Urinary bladder (tissue), 4 donors: ENCODE measurements at places on chromosomes 1 and 21. TPM values are rescaled to one million over a fixed set of nuclear protein-coding genes. Genes with fewer than 3 reads are reported as not detected.

DNA sequence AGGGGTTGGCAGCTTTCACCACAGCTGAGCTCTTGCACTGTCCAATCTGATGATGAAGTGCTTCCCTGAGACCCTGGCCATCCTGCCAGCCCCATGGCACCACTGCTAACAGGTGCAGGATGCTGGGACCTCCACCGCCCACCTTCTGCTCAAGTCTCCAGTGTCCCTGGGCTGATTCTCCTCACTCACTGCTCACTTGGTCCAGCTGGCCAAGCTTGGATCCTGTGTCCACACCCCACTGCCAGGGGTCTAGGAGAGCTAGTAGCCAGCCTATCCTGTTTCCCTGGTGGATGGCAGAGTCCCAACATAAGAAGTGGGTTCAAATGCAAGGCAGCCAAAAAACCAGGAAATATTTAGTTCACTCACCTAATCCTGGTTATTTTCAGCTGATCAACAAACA, 217.2 kb upstream of the IRF2BP2 start:
- no peak for DNase-seq

DNA sequence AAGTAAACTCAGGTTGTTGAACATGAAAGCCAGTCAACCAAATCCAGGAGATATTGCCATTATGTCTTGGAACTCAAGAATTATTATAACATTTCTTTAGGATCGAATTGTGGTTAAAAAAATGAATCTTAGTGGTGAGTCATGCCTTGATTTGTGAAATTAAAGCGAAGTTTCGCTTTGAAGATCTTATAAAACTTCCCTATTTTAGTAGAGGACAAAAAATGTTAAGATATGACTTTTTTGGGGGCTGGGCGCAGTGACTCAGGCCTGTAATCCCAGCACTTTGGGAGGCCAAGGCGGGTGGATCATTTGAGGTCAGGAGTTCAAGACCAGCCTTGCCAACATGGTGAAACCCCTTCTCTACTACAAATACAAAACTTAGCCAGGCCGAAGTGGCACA, 39.5 kb upstream of the PTBP2 start:
- DNase-seq = no peak

- DNase-seq = no peak
Measured at GRCh38 chr1:52542085-52542688, 10.7 kb downstream of the TUT4 start.

The CRYBG2 gene
- 1.5 TPM for total RNA-seq

DNA sequence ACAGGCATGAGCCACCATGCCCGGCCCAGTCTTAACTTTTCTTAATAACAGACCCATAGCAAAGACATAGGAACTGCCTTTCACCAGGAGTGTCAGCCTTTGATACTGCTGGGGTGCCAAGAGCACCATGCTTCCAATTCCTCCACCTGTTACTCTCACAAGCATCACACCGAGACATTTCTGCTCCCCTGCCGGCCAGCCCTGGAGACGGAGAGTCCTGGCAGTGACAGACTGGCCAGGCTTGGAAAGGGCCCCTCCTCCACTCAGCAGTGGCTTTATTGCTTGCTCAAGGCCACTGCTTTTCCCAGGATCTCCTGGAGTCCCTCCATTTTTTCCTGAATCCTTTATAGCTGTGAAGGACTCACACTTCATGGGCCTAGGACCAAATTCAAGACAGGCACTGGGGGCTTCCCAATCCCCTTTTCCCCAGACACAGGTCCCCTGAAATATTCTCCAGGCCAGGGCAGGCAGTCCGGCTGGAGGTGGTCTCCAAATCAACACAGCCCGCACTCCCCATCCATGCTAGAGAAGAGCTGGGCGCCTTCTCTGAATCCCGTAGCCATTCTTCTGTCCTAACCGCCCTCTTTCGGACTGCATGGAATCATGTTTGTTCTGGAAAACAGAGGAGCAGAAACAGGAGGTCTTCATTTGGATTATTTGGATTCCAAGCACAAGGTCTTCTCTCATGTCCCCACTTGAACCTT, 25.5 kb upstream of the PTPRF start:
- no peak for DNase-seq

- DNase-seq = no peak
Measured at GRCh38 chr1:12601700-12602658, 16.0 kb downstream of the DHRS3 start.

DNA sequence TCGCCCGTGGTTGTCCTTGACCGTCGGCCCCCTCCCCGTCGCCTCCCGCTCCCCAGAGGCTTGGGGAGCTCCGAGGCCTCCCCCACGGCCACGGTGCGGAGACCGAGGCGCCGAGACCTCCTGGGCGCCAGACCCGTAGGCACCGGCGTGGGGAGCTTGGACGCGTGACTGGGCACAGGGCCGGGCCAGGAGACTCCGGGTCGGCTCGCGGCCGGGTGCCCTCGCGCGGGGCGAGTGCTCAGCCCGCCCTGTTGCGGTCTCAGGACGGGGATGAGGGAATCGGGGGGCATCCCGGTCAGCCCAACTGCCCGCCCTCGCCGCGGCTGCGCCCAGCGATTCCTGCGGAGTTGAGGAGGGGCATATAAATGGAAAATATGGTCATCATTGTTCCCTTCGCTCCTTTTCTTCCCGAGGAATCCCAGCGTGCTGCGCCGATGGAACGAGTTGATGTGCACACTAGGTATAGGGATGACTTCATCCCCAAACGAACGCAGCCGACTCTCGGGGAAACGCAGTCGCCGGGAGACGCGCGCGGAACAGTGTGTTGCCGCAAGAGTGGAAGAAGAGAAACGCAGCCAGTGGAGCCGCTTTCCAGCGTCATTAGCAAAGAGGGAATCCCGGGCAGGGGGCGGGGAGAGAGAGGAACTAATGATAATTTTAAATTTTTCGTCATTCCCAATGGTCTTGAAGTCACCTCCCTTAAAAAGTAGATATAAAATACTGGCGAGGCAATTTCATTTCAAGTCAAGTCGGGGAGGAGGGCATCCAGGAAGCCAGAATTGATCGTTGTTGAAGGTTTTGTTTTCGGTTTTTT, 747 bp upstream of the ENAH start:
- DNase-seq = peak; percentile 48

The GRHL3 gene
- 15.1 TPM for total RNA-seq
